ENCODE measurements at places on chromosomes 7 and 10.

DNA sequence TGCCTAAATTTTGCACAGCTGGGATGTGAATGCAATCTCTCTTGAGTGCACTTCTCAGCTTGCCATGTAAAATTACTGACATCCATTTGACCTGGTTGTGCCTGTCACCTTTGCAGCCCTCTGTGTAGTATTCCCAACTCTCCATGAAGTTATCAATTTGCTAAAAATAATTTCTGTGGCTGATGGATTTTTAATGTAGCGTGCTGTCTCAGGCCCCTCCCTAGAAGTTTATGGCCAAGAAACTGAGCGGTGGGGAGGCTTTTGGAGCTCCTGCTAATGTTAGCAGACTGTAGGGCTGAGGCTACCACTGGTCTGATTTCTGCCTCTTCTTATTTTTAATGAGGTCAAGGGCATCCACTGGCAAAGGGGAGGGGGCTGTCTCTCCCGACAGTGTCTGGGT, 577.0 kb upstream of the DPP6 start:
- no peak for DNase-seq

GRCh38 chr7:132655131-132655727, 79.0 kb upstream of the PLXNA4 start:
- peak; percentile 21 for DNase-seq

- DNase-seq = no peak
Measured at GRCh38 chr7:3943779-3944520, 642.9 kb downstream of the SDK1 start.

DNA sequence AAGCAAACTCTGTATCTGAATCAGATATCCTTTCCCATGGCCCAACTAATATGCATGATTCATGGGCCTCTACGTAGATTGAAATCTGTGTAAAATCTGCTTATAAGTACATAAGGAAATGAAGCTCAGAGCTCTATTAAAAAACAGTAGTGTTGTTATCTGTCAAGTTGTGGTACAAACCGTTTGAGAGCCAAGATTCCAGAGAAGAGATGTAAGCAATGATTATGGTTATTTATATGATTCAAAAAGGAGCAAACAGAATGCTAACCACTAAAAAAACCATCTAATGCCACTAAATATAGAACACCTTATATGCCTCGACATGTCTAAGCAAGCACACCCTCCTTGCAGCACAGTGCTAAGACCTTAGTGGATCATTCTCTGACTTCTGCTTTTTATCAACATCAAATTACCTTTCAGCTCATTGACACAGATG, 26.6 kb downstream of the RPP38 start:
- peak; percentile 79 for DNase-seq

GRCh38 chr10:59524348-59524747, 162.0 kb upstream of the FAM13C start:
- DNase-seq = no peak

- DNase-seq = no peak
Measured at GRCh38 chr10:113711142-113711541, 31.4 kb downstream of the CASP7 start.

GRCh38 chr10:104098358-104098925, 12.8 kb upstream of the COL17A1 start:
- peak; percentile 34 for DNase-seq

- peak; percentile 21 for DNase-seq
Measured at GRCh38 chr7:129376076-129376777, 58.0 kb upstream of the STRIP2 start.
